ENCODE measurements at places on chromosomes 1 and 21.

- no peak for DNase-seq
Measured at GRCh38 chr1:38186566-38186965, 140.0 kb upstream of the POU3F1 start.

DNA sequence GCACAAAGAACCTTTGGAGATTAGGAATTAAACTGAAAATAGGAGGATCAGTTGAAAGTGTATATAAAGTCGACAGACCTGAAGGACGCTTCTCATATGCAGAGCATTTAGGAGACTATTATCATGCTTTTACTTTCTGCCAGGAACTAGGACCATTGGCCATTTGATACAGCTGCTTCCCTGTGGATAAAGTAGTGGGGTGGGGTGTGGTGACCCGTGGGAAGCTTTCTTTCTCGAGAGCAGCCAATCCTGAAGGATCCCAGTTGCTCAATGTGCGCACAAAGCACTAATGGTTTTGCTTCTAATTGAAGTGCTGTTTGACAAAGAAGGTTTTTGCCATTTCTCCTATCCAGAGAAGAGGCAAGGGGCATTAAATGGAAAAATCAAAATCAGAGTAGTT, 14.9 kb upstream of the CD55 start:
- no peak for DNase-seq

DNA sequence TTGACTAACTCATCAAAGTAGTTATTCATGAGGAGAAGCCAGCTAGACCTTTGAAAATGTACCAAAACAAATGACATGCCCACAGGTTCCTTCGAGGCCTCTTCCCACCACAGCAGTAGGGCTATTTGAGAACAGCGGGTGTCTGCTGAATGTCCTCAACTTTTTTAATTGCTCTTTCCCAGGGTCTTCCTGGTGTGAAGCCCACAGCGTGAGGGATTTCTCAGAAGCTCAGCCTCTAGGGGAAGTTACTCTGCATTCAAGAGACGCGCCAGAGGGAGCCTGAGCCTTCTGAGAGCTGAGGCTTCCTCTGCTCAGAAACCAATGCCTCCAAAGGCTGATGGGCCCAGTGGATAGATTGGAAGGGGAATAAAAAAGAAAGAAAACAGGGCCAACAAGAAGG, 153.6 kb downstream of the OLFM3 start:
- no peak for DNase-seq

- no peak for DNase-seq
Measured at GRCh38 chr1:178134061-178134460, 40.2 kb downstream of the RASAL2 start.

All from progenitor cell of endocrine pancreas (in vitro differentiated cells).